Ascending aorta (tissue), 2 donors: ENCODE measurements at places on chromosomes 4 and X.

DNA sequence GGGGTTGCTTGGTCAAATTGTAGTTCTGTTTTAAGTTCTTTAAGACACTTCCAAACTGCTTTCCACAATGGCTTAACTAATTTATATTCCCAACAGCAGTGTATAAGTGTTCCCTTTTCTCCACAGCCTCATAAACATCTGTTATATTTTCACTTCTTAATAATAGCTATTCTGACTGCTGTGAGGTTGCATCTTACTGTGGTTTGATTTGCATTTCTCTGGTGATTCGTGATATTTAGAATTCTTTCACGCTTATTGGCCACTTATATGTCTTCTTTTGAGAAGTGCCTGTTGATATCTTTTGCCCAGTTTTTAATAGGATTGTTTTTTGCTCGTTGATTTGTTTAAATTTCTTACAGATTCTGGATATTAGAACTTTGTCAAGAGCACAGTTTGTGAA lies 278.6 kb upstream of the ITM2A start:
- DNase-seq = no peak

DNA sequence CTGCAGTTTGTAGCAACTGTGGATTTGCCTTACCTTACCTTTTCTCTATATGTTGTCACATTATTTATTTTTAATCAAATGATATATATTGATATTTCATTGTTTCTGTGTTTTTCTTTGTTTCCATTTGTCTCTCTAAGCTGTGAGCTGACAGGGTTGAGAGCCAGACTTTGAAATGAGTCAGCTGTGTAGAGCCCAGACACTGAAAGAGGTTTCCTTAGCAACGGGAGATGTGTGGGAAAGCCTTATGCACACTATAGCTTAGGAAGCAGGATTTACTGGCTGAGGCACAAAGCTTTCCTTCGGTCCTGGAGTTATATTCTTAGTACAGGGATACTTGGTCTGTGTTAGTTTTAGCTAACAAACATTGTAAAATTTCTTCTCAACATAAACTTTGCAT lies 192.2 kb downstream of the FGF13 start:
- no peak for DNase-seq

GRCh38 chr4:79576429-79576753 lies 168.4 kb upstream of the GK2 start:
- DNase-seq = no peak

DNA sequence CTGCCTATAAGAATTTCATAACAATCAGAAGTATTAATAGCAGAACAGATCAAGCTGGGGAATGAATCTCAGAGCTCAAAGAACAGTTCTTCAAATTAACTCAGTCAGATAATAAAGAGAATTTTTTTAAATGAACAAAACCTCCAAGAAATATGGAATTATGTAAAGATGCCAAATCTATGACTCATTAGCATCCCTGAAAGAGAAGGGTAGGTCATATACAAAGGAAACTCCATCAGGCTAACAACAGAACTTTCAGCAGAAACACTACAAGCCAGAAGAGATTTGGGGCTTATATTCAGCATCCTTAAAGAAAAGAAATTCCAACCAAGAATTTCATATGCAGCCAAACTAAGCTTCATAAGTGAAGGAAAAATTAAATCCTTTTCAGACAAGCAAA lies 28.6 kb downstream of the CBR4 start:
- no peak for DNase-seq

DNA sequence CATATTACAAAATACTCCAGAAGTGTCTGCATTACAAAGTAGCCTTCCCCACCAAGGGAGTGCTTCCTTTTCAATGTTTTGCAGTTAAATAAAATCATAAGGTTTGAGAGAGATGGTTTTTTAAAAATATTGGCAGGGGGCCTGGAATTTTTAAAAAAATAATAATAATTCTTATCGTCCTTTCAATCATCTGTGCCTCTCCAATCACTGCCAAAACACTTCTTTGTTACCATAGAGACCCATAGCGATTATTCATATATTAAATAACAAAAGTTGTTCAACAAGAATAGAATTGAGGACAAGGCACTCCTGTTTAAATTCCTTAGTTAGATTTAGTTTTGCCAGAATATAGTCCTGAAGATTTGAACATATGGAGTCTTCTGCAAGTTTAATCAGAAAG lies 203.1 kb downstream of the FAT4 start:
- DNase-seq = no peak

DNA sequence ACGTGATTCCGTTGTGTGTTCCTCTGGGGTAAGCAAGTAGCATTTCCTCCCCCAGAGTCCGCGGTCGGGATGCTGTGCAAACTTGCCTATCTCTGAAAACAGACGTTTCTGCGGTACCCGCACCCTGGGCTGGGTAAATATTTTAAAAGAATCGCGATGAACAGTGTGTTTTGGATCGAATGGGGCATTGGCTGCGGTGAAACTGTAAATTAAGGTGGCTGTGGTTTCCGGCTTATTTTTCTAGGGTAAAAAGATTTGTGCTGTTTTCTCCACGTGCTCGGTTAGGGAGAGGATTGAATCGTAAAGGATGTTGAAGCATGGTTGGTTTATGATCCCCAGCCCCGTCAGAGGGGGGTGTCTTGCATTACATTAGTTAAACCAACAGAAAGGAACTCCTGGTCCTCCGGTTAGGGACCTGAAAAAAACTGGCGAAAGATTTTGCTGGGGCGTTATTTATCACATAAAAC lies 1.2 kb downstream of the HHIP start:
- DNase-seq = no peak

- DNase-seq = no peak
Observed at GRCh38 chrX:76796311-76796710, 368.8 kb downstream of the MAGEE1 start.

DNA sequence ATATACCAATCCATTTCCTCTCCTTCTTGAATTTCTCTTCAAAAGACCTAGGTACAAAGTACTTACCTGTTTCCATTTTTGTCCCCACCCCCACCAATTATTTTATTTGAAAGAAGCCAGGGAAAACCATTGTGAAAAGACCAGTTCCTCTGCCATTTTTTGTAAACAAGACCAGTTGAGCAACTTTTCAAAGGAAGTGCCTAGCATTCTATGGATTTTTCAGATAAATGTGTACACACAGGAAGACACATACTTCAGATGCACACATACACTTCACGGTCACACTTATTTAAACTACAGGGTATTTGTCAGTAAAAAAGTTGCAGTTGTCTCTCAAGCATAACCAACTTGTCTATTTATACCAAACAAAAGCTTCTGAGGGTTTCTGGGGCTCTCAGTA lies 587.2 kb upstream of the KLHL4 start:
- DNase-seq = no peak

GRCh38 chr4:129453524-129454200 lies 357.7 kb downstream of the C4orf33 start:
- no peak for DNase-seq

- no peak for DNase-seq
Observed at GRCh38 chr4:8704632-8705031, 112.1 kb downstream of the CPZ start.

DNA sequence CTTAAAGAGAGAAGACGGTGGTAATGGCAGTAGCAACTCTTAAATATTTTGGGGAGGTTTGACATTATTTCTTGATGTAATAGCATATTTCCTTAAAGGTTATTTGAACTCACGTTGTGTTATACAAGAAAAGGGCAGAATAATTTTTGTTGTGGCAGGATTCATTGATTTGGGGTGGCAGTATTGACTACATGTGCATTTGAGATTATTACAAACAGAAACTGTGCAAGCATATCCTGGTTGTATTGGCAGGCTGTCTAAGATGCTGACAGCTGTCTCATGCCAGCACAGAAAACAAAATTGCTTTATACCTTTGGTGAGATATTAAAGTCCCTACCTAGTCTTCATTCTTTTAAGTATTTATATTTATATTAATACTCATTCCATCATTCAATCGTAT lies 300.7 kb upstream of the MAGEC2 start:
- DNase-seq = no peak

GRCh38 chrX:123308658-123309057 lies 124.6 kb downstream of the GRIA3 start:
- no peak for DNase-seq

DNA sequence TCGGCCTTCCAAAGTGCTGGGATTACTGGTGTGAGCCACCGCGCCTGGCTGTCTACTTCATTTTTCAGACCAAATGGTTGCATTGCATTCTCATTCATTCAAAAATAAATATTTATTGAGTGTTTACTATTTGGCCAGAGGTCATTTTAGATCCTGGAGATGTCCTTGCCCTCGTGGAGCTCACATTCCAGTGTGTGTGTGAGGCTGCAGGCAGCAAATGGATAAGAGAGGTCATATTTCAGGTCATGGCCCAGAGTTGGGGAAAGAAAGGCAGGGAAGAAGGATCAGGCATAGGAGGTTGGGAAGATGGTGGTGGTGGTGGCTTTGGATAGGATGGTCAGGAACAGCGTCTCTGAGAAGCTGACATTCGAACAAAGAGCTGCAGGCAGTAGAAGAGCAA lies 119.1 kb downstream of the CEP135 start:
- DNase-seq = no peak

- DNase-seq = no peak
Observed at GRCh38 chr4:126772662-126773061, 860.1 kb upstream of the INTU start.

DNA sequence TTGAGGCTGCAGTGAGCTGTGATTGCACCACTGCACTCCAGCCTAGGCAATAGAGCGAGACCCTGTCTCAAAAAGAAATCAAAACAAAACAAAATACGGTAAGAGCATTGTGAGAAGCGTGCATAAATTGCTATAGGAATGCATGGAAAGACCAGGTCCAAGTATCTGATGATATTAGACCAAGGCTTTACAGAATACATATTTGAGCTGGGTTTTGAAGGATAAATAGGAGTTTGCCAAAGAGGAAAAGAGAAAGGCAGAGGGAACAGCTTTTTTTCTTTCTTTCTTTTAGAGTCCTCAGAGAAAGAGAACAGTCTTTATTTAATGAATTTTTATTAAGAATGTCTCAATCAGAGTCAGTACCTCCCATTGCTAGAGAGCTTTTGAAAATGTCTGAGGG lies 79.5 kb upstream of the PRPS1 start:
- no peak for DNase-seq

DNA sequence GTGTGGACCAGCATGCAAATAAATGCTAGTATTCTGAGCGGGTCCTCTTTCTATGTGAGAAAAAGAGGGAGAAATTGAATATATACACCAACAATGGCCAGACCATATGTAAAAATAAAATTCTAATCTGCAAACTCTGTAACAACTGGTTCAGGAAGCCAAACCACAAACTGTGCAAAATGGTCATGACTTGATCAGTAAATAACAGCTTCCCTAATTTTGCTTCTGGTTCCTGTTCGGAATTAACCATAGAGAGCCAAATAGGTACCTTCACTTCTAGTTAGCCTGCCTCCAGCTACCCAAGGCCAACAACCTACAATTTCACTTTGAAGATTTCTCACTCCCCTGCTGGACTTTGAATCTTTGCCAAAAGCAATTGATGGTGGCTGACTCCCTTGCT lies 1313.2 kb downstream of the ADGRL3 start:
- DNase-seq = no peak

DNA sequence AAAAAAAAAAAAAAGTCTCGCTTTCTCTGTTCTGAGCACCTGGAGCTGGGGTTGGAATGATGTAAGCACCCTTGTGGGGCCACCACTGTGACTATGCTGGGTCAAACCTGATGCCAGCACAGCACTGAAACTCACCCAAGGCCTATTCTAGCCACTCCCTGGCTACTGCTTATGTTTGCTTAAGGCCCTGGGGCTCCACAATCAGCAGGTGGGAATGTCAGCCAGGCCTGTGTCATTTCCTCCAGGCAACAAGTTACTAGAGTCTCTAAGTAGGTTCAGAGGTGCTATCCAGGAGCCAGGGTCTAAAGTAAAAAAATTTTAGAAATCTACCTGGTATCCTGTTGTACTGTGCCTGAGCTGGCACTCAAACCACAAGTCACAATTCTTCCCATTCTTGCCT lies 1306.8 kb downstream of the STIM2 start:
- DNase-seq = no peak

DNA sequence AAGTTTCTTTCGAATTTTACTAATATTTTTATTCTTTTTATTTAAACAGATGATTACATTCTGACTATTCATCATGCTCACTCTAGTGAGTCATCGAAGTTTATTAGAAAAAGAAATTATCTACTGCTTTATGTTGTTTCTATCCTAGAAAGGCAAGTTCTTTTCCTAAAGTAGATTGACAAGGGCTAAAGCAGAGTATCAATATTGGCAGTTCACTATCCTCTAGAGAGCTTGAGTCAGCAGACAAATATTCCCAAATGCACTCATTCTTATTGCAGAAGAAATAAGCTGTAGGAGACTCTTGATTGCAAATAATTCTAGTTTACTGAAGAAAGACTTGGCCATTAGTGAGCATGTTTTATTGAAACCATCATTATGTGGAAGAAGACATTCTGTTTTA lies 911.8 kb downstream of the CENPC start:
- DNase-seq = no peak

DNA sequence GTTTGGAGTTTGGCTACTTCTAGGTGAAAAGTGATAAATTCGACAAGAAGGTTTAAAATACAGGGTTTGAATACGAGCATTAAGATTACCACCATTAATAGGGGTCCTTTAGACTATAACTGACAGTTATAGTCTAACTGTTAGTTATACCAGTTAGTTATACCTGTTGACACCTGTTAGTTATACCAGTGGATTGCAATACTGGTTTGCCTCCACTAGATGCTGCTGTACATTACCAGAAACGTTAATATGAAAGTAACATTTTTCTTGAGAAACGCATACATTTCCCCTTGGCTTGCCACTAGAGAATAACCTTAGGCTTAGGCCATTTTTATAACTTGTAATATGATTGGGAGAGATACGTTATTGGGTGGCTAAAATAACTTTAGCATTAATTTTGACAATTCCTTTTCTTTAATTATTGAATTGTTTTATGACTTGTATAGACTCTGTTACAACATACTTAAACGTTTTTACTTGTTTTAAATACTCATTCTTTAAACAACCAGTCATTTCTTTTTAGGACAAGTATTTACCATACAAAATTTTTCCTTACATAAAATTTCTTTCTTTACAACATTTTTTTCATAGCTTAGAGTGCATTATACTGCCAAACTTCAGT lies 911.2 kb downstream of the FSTL5 start:
- DNase-seq = no peak

DNA sequence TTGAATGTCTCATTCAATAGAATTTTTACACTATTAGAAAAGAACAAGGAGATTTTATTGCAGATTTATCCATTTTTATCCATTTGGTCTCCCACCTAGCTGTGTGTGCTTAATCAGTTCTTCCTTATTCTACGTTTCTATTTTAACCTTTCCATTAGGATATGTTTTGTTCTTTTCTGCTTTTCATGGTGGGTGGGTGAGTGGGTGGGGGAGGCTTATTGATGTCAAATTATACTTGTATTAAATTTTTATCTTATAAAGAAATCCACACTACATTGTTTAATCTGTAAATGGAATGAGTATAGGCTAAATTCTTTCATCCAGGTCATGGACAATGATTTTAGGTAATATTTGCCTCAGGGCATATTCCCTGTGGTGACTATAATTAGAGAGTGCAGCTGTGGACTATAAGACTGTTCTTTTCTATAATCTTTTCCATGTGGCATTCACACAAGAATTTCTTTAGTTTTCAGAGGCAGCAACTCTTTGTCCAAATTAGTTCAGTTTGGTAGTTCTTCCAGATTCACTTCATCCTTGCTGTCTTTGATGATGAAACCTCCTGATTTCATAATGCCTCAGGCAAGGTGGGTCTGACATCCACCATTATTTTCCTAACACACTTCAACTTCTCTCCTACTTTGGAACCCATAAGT lies 2451.8 kb downstream of the PCDH7 start:
- DNase-seq = no peak
